HS-27A (cell line): ENCODE measurements at places on chromosomes 4 and X.

GRCh38 chr4:124804584-124804983, 92.1 kb upstream of the ANKRD50 start:
- no peak for DNase-seq

- DNase-seq: no peak
Measured at GRCh38 chr4:40559585-40560465, 69.8 kb downstream of the RBM47 start.

GRCh38 chrX:42106556-42106955, 183.2 kb upstream of the CASK start:
- DNase-seq: no peak

DNA sequence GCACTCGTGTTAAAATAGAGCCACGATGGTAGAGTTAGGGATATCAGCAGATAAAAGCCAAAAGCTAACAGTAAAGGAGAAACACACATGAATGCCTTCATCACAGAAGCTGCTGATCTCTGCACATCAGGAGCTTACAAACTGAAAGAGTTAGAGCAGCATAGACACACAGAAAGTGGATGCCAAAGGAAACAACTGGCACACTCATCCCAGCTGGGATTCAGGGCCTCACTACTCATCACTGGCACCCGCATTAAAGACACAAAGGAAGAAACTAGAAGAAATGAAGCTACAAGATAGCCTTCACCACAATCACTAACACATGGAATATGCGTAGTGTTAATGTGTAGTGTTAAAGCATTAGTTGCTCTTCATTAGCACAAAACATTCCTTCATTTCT, 156.4 kb upstream of the TBL1X start:
- no peak for DNase-seq

DNA sequence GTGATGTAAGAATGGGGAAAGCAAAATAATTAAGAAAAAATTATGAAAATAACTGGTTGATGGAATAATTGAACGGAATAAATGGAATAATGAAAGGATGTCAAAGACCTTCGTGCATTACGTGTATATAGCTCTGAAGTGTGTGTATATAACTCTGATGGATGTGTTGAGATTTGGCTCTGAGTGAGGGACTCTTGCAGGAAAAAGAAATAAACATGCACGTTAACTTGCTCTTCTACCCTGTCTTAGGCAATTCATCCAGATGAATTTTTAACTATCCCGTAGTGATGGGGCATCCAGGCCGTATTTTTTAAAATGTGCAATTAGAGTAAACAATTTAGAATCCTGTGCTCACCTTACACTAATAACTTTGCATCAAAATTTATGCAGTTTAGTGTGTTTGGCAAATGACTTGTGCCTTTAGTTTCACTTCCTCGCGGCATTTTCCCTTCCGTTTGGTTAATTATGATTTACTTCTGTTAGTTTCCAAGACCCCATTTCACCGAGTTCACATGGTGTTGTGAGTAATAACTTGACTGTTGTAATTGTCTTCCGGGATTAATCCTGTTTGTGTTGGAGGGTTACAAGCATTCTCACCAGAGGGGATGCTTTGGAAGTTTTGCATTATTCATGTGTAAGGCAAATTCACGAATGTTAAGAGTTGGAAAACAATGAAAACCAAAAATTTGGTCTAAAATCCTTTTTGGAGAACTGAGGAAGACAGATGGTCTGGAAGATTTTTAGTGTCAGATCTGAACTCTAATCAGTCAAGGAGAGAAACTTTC, 256.5 kb upstream of the FAT1 start:
- no peak for DNase-seq

GRCh38 chrX:38694394-38694793, 106.9 kb upstream of the MID1IP1 start:
- DNase-seq: no peak

DNA sequence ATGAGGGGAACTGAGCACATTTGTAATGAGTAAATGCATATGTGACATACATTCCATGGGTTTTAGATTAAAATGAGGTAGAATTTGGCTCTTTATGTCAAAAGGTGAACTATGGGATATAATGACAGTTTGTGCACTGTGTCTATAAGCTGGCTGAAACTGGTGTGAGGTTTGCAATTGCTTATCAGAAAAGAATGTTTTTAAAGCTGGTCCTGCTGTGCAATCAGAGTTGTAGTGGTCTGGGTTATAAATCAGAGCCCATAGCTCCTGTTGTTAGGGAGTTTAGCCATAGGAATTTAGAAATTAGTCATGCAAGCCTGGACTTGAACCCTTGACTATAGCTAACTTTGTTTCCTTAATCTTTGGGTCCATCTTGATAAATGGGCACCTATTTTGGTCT, 23.1 kb upstream of the GATB start:
- no peak for DNase-seq

DNA sequence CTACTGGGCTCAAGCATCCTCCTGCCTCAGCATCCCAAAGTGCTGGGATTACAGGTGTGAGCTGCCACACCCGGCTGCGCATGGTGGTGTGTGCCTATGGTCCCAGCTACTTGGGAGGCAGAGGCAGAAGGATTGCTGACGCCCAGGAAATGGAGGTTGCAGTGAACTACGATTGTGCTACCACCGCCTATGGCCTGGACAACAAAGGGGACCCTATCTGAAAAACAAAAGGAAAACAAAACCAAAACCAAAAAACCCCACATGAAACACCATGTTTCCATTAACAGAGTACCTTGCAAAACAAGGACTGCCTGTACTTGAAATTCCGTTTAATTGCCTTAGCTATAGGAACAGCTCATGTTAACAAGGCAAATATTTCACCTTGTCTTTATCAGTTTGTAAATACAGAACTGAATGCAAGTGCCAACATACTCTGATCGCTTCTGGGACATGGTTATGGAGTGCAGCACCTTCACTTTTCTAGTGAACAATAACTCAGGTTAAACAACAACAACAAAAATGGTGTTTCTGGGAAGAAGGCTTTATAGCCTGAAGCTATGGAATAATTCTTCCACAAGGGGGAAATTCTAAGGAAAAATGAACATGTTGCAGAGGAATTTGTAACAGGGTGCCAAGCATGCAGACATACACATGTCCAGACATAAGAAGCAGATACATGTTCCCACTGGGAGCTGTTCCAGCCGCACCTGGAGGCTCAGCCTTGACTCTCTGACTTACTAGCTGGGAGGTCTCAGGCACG, 73.2 kb upstream of the STS start:
- no peak for DNase-seq
